ENCODE measurements at places on chromosomes 16 and 17.
A peak's percentile ranks its signal among the peaks of the same experiment; 100 is the strongest.

GRCh38 chr16:7077636-7078035 is 255.0 kb upstream of the RBFOX1 start:
- DNase-seq, result no peak

GRCh38 chr16:11836650-11837244 is 14.6 kb downstream of the RSL1D1 start:
- no peak for DNase-seq

GRCh38 chr16:1331712-1332617 is 1.5 kb upstream of the BAIAP3 start:
- DNase-seq, result peak; percentile 81

DNA sequence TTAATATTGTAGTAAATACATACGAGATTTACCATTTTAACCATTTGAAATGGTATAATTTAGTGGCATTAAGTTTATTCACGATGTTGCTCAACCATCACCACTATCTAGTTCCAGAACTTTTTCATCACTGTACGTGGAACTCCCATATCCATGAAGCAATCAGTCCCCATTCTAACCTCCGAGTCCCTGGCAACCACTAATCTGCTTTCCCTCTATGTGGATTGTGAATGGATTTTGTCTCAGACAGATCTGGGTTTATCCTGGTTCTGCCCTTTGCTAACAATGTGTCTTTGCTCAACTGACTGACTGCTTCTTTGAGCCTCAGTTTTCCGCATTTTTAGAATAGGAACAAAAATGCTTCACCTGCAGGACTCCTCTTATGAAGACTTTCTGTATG is 51.4 kb downstream of the TANGO6 start:
- DNase-seq, result no peak

- no peak for DNase-seq
Measured at GRCh38 chr17:57606111-57606875, 138.8 kb downstream of the CCDC182 start.

DNA sequence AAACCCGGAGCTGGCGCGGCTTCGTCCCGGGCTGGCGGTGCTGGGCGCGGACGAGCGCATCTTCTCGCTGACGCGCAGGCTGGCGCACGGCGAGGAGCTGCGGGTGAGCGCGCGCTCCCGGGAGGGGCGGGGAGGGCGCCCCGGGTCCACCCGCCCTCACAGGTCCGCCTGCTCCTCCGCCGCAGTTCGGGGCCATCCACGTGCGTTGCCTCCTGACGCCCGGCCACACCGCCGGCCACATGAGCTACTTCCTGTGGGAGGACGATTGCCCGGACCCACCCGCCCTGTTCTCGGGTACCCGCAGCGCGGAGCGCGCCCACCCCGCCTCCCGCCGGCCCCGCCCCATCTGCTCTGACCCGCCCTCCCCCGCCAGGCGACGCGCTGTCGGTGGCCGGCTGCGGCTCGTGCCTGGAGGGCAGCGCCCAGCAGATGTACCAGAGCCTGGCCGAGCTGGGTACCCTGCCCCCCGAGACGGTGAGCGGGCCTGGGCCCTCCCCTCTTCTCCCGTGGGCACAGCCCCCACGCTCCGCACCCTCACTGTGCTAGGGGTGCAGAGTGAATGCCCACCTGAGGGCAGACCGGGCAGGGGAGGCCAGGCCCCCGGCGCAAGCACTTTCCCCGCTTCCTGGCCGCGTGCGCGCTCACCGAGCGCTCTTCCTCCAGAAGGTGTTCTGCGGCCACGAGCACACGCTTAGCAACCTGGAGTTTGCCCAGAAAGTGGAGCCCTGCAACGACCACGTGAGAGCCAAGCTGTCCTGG is 1.4 kb downstream of the HAGHL start:
- DNase-seq, result peak; percentile 78

DNA sequence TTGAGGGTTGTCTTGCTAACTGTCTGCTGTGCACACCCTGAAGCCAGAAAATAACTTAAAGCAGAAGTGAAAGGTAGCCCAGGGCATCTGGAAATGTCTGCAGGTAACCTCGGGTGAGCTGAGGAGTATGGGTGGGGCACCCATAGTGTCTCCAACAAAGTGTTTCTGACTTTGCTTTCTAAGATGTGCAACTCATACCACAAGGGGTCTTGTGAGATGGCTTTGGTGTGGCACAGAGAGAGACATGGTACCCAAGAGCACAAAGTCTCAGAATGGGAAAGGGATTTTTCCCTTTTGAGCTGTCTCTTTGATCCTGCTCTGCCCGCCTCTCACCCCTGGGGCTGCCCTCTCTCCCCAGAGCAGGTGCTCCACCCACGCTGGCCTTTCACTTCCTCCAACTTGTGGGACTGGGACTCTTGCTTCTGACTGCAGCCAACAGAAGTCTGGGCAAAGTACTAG is 6.9 kb downstream of the CHD9 start:
- DNase-seq, result no peak

GRCh38 chr17:64032081-64032480 is 11.6 kb upstream of the ICAM2 start:
- no peak for DNase-seq

GRCh38 chr16:627454-628239 is 3.1 kb upstream of the WFIKKN1 start:
- DNase-seq, result no peak

- DNase-seq, result no peak
Measured at GRCh38 chr16:67169642-67170167, 633 bp upstream of the NOL3 start.

- DNase-seq, result no peak
Measured at GRCh38 chr17:38919316-38920078, 5.9 kb upstream of the LASP1NB start.

DNA sequence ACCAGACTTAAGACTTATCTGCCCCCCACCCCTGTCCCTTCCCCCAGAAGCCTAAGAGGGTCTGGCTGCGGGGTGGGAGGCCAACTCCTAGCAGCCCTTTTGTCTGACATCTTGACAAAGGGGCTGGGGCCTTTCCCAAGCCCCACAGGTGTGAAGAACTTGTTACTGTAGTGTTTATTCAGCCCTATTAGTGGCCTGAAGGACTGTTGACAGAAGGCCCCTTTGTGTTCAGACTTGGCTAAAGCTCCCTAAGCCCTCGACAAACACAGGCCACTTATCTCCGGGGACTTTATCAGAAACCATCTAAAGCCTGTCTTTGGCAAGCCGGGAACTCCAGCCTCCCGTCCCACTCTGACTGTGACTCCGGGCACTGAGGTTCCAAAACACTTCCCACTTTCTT is 129.8 kb downstream of the NTN1 start:
- no peak for DNase-seq

GRCh38 chr17:81480140-81481072 is 32.2 kb downstream of the ACTG1 start:
- no peak for DNase-seq

- no peak for DNase-seq
Measured at GRCh38 chr17:57490890-57491289, 234.6 kb downstream of the MSI2 start.

- DNase-seq, result no peak
Measured at GRCh38 chr16:58831386-58831785, 97.3 kb upstream of the GOT2 start.

GRCh38 chr16:2773188-2773968 is 3.7 kb downstream of the ELOB start:
- no peak for DNase-seq
